ENCODE measurements at places on chromosomes 4 and X.
A peak's percentile ranks its signal among the peaks of the same experiment; 100 is the strongest.

- no peak for DNase-seq
These were observed 88.6 kb upstream of the MAML3 start for GRCh38 chr4:140242357-140243277.

DNA sequence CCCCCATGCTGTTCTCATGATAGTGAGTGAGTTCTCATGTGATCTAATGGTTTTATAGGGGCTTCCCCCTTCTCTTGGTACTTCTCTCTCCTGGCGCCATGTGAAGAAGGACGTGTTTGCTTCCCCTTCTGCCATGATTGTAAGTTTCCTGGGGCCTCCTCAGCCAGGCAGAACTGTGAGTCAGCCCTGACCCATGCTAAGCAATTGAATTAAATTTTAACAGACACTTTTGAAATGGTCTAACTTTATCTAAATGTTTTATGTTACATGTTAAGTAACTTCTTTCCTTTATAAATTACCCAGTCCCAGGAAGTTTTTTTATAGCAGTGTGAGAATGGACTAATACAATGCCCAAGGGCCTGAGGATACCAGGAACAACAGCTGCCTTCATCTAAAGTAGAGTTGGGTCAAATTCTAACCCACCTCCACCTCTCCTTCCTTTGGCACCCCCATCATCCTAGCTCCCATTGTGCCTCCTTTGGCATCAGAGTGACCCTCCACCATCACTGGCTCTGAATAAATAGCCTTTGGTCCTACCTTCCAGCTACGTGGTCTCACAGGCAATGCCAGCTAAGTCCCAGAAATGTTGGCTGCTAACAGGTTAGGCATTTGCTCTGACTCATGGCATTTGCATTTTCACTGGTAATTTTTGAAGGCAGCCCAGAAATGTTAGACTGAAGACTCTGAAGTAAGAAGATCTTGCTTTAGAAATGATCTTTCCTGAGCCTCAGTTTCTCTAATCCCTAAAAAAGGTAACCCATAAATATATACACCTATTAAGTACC lies 182.1 kb downstream of the MOSPD2 start:
- no peak for DNase-seq

- DNase-seq: no peak
These were observed 307.0 kb downstream of the FSTL5 start for GRCh38 chr4:161856711-161857326.

GRCh38 chr4:182427554-182427953 lies 184.4 kb downstream of the TENM3 start:
- DNase-seq: no peak

DNA sequence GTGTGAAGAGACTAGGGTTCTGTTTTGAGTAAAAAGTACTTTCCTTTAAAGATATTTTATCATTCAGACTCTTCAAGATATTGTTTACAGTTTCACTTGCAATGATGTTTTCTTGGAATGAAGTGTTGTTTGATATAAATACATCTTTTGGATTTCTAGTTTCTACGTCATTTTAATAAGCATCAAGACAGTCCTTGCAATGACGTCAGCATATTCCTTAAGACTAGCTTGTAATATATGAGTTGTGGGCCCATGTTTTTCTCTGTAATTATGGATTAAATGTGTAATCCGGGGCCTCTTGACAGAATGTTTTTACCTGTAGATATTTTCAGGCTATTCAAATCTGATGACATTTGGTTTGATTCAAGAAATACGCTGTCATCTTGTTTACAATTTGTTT lies 66.1 kb downstream of the RBMX2 start:
- DNase-seq: no peak

GRCh38 chr4:96145601-96146000 lies 305.7 kb downstream of the PDHA2 start:
- no peak for DNase-seq

- DNase-seq: peak; percentile 89
These were observed 45.7 kb downstream of the PRPS1 start for GRCh38 chrX:107673933-107674479.

DNA sequence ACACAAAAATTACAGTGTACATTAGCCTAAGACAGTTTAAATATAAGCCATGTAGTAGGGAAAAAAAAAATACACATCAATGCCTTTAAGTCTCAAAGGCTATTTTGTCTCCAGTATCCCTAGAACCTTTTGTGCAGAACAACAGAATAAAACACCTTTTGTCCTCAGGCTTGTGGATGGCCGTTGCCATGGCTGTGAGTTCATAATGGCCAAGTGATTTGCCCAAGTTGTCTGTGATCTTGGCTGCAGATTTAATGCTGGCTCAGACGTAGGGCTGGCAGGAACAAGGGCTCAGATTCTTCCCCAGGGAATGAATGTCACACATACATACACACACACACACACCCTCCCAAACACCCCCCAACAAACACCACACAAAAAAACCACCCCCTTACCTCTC lies 25.3 kb downstream of the GPM6B start:
- no peak for DNase-seq

DNA sequence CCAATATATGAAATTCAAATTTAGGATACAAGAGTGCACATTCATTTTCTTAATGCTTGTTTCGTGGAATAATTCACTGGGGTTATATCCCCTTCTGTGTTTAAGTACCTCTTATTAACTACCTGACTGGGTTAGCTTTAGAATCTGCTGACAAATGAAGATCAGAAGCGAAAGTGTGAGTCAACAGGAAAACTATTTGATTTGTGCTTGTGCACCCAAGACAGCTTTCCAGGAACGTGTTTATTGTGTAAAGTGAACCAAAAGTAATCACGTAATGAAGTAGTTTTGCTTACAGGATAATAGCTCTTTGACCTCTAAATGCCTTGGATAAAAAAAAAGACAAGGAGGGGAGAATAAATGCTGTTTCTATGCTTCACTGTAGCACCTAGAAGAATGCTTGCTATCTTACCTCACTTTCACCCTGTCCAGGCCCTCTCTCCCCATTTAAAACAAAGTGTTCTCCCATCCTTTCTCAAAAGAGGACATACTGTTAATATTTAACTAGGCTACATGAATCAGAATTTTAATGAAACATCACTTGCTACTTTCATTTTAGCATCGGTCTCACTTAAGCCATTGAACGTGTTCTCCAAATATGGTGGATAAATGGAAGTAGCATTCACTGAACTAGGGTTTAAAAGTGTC lies 141.9 kb downstream of the THOC2 start:
- DNase-seq: no peak

DNA sequence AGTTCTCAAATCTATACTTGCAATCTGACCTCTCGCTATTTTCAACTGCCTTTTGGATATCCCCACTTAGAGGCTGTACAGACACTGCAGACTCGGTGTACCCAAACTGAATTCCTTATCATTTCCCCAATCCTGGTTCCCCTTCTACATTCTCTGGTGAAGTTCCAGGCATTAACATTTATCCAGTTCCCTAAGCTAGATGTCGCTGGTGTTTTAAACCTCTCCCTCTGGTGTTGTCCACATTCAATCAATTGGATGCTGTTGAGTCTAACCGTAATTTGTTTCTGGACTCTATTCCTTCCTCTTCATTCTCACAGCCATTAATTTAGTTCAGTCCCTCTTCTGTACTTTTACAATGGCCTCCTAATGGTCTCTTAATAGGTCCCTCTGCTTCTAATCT lies 7.2 kb upstream of the STK26 start:
- no peak for DNase-seq

GRCh38 chrX:38560776-38561125 lies 591 bp upstream of the TSPAN7 start:
- no peak for DNase-seq

DNA sequence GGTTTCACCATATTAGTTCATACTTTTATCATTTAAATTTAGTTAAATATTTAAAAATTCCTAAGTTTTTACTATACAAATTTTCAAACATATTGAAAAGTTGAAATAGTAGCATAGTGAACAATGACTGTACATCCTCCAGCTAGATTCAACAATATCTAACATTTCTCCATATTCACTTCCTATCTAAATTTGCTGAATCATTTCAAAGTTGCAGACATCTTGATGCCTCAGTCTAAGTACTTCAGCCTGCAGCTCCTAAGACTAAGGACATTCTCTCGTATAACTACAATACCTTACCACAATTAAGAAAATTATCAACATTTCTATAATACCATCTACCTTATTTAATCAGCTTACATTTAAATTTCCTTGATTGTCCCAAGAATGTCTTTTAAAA lies 132.7 kb downstream of the TMEM164 start:
- no peak for DNase-seq

GRCh38 chr4:25929298-25929686 lies 15.3 kb downstream of the SMIM20 start:
- DNase-seq: no peak

DNA sequence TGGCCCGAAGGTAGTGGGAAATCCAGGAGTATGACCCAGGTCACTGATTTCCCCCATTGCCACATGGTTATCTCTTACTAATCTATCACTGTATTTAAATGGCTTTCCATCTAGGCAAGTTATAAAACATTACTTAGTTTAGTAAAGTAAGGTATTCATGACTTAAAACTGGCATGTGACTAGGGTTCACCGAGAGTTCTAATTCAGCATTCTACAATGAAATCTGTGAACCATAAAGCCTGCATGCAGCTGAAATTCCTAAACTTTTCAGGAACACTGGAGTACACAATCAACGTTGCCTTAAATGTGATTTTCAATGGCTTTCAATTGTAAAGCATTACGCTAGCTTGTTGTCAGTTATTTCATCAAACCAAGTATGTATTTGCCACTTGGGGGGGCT lies 22.7 kb upstream of the PRPS2 start:
- no peak for DNase-seq

- DNase-seq: no peak
These were observed 71.9 kb downstream of the RBM47 start for GRCh38 chr4:40557736-40558135.

GRCh38 chr4:33323393-33323792 lies 2603.2 kb downstream of the PCDH7 start:
- DNase-seq: no peak

DNA sequence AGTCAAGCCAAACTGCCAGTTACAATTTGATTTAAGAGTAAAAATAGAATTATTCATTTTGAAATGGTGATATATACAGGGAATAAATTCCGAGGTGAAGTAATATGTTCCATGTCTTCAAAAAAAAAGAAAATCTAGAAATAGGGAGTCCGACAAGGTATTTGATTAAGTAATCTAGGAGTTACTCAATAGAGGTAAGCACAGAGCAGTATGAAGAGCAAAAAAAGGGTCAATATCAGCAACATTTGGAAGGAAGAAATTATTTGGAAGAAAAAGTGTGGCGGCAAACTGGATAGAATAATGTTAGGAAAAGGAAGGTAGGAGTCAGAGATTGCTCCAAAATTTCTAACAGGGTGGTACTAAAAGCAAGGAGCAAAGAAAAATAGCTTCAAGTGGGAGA lies 113.7 kb upstream of the BMP3 start:
- DNase-seq: no peak

- no peak for DNase-seq
These were observed 1389.4 kb downstream of the C4orf33 start for GRCh38 chr4:130485371-130485770.

- DNase-seq: no peak
These were observed 24.0 kb upstream of the ANK2 start for GRCh38 chr4:113025416-113025815.

DNA sequence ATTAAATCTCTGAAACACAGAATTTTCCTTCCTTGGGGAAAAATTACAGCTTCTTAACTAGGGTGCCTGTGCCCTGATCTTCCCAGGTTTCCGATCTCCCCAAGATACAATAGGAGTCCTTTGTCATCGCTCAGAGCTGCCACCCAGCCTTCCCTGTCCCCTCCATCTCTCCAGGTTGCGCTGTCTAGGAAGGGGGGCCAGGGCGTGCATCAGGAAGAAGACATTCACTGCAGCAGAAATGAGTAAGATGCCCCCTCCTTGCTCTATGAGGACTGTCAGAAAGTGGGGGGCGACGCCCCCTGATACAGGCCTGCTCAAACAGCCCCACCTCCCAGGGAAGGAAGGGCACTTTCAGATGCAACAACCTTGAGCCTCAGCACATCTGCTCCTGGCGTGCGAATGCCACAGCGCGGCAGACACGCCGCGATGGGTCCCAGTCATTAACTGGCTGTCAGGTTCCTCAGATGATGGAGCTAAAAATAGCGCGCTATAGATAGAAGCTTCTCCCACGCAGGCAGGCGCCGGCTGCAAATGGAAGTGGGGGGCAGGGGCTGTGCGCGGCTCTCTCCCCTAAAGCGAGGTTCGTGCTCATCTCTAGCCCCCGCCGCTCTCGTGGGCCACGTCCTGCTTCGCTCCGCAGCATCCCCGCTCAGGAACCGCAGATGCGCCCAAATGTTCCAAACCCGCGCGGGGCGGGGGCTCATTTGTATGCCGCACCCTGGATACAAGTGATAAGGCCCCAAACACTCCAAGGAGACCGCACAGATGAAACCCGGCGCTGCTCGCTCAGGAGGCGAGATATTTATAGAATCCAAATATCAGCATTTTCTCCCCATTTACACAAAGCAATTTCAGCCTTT lies 57.6 kb upstream of the LGI2 start:
- DNase-seq: no peak

- no peak for DNase-seq
These were observed 51.4 kb upstream of the RAPGEF2 start for GRCh38 chr4:159051245-159052071.

DNA sequence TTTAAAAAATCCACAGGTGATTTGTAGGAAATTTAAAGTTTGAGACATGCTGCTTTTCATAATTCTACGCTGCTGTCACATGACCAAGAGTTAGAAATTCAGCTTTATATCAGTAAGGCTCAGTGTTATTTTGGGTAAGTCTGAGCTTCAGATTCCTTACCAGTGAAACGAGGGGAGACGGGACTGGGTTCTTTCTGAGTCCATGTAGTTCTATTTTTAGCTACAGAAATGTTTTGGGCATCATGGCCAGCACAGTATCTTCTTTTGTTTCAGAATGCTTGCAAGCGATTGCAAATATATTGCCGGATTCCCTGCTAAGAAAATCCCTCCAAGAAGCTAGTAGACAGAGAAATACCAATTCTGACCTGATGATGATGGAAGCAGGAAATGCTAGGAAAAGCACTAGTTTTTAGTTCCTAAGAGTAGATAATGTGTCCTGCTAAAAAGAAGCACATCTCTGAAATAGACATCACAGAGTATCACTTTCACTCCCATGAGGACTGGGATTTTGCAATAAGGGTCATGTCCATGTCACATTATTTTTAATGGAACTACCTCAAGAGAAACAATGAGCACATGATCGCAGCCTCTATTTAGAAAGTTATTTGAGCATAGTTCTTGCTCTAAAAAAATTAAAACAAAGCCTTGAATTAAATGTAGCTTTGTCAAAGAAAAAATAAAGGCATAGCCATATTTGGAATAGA lies 10.9 kb downstream of the ATP1B4 start:
- no peak for DNase-seq

DNA sequence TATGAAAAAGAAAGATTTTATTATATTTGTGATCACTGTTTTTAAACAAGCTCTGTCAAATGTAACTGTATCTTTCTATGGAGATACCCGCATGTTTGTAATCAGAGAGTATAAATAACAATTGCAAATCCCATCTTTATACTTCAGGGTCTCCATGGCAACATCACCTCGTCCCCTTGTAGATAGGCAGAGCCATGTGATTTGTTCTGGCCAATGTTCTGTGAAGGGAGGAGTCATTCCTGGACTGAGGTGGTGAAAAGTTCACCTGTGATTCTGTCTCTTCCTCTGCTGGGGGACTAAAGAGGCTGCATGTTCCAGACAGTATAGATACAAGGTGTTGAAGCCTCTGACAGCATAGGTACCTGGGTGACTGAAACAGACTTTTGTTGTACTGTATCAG lies 45.6 kb upstream of the MED14 start:
- DNase-seq: no peak
